Stimulated activated CD8-positive, alpha-beta memory T cell treated with anti-CD3 and anti-CD28 coated beads, Interleukin-7, amount 100 ng/mL, for 1 hour (primary cell): ENCODE measurements at places on chromosomes 11 and 22.

GRCh38 chr11:64656862-64657261, 65.8 kb downstream of the SLC22A12 start:
- no peak for DNase-seq

- no peak for DNase-seq
Measured at GRCh38 chr11:3710485-3711259, 39.5 kb upstream of the CHRNA10 start.

DNA sequence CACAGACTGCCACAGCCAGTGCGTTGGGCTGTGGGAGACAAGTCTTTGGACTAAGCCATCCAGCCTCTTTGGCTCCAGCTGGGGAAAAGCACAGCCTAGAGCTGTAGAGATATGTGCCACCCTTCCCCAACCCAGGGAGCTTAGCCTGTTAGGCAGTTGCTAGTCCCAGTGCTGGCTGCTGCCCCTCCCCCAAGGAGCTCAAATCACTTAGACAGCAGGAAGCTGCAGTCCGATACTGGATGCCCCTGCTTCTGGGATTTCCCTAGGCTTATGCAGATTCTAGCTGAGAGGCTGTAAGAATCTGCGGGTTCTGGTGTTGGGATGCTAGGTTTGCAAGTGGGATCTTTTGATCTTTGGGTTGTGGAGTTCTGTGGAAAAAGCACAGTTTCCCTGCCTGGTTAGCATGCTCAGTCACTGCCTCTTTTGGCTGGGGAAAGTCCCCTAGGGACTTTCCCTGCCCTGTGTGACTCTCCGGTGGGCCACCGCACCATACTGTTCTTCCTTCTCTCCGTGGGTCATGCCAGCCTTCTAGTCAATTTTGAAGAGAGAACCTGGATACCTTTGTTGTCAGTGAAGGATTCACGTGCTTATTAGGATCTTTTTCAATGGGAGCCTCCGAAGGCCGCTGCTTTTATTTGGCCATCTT, 792.0 kb downstream of the KCNA4 start:
- no peak for DNase-seq

GRCh38 chr22:32281072-32281471, 25.9 kb upstream of the SLC5A4 start:
- no peak for DNase-seq

- no peak for DNase-seq
Measured at GRCh38 chr11:100619484-100619883, 67.6 kb upstream of the ARHGAP42 start.

- no peak for DNase-seq
Measured at GRCh38 chr11:109041876-109042275, 377.0 kb downstream of the DDX10 start.

- no peak for DNase-seq
Measured at GRCh38 chr22:19764299-19764593, 3.7 kb downstream of the TBX1 start.

GRCh38 chr22:44030051-44030701, 6.1 kb downstream of the PARVB start:
- no peak for DNase-seq

- no peak for DNase-seq
Measured at GRCh38 chr22:46147061-46147460, 3.3 kb upstream of the PPARA start.

- DNase-seq = no peak
Measured at GRCh38 chr11:121321614-121322243, 29.2 kb downstream of the SC5D start.

DNA sequence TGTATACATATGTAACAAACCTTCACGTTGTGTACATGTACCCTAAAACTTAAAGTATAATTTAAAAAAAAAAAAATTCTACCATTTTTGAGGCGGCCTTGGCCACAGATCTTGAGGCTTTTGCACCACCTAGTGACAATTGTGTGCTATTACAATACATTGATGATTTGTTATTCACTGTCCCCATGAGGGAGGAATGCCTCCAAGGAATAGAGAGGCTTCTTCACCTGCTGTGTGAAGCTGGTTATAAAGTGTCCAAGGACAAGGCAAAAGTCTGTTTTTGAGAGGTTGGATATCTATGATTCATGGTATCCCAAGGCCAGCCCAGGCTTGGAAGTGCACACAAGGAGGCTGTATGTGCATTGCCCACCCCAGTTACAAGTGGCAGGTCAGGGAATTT, 30.7 kb downstream of the SLC22A25 start:
- no peak for DNase-seq

DNA sequence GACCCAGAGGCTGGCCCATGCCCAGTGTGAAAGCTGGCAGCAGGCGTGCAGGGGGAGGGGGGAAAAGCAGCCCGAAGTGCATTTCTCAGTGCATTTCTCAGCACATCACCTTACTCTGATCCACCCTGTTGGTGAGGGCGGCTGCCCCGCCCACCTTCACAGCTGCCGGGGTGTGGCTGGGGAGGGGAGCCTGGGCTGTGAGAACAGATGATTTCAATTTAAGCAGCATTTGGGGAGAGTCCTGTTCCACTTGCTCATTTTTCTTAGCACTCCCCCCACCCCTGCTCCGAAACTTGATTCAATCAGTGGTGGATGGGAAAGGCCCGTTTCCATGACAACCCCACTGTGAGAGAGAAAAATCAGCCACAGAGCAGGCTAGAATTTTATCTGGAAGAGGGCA, 84.8 kb downstream of the SNX19 start:
- DNase-seq = no peak

DNA sequence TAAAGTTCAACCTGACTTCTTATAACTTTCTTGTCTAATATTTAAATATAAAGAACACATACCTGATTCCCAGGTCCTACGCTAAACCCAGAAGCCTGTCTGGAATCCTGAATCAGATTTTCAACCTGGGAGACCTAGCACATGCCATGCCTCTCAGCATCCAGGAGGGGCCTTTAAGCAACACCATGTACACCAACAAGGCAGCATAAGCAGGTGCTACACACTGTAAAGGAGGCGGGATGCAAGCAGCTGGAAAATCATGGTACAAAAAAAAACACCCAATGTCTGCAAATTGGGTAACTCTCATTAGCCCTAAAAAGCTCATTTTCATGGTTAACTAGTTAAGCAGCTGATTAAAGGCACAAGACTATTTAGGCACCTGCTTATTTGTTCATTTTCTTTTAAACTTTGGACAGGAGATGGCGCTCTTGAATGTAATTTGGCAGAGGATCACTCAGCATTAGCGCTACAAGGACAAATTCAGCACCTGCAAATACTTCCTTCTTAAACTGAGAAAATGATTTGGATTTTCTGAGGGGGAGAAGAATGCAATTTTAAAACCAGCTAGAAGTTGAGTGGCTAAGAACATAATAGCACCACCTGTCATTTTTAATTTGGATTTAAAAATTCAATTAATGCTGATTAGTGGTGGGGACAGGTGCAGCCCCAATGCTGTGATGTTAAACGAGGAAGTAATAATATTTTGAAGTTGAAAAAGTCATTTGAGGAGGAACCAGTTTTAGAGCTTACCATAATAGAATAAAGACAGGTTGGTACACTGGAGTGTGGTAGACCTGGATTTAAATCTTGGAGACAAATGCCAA, 104.0 kb downstream of the FAR1 start:
- DNase-seq = no peak

- no peak for DNase-seq
Measured at GRCh38 chr11:105937331-105937730, 84.7 kb downstream of the MSANTD4 start.

DNA sequence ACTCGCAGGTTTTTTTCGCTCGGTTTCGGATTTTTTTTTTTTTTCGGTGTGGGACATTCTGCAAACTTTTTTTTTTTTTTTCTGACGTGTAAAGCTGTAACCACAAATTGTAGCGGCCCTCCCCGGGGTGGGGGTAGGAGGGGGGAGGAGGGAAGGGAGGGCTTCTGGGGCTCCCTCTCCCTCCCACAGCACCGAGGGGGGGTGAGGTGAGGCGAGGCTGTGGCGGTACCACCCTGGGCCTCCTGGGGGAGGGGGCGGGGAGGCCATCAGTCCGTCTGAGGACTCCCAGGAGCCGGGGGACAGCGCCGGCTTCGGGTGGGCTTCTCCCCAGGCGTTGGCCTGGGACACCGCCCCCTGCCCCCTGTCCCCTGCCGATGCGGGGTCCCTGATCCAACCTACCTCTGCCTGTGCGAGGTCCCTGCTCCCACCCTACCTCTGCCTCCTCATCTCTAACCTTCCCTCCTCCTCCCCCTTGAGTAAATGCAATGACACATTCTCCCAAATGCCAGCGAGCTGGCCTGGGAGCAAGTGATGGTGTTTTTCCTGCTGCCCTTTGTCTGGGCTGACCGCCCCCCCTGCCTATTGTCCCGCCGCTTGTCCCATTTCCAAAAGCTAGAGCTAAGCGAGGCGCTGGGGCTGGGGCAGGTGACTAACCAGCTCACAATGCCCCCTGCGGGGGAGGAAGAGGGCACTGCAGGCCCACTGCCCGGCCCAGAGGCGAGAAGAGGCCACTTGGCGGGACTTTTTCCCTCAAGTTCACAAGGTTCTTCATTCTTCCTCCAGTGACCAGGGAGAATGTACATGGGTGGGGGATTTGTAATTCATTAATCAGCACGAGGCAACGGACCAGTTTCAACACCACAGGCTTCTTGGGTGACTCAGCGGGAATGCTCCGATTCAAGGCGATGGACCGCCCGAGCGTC, 511 bp upstream of the CLCF1 start:
- peak; percentile 51 for DNase-seq

GRCh38 chr22:46796566-46797195, 34.2 kb downstream of the TBC1D22A start:
- DNase-seq = no peak

DNA sequence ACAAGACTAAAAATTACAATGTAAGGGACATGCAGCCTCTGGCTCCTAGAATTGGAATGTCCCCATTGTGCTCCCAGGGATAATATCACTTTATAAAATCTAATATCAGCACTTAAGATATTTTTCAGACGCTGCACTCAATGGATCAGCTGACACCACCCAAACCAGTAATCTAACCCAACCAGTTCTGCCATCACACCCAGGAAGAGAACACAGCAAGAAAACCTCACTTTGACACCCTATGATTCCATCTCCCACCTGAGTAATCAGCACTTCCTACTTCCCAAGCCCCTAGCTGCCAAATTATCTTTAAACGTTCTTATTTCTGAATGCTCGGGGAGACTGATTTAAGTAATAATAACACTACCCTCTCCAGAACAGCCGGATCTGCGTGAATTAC, 2.6 kb downstream of the CASP4 start:
- no peak for DNase-seq

GRCh38 chr11:36672815-36673450, 74.9 kb upstream of the RAG2 start:
- no peak for DNase-seq

DNA sequence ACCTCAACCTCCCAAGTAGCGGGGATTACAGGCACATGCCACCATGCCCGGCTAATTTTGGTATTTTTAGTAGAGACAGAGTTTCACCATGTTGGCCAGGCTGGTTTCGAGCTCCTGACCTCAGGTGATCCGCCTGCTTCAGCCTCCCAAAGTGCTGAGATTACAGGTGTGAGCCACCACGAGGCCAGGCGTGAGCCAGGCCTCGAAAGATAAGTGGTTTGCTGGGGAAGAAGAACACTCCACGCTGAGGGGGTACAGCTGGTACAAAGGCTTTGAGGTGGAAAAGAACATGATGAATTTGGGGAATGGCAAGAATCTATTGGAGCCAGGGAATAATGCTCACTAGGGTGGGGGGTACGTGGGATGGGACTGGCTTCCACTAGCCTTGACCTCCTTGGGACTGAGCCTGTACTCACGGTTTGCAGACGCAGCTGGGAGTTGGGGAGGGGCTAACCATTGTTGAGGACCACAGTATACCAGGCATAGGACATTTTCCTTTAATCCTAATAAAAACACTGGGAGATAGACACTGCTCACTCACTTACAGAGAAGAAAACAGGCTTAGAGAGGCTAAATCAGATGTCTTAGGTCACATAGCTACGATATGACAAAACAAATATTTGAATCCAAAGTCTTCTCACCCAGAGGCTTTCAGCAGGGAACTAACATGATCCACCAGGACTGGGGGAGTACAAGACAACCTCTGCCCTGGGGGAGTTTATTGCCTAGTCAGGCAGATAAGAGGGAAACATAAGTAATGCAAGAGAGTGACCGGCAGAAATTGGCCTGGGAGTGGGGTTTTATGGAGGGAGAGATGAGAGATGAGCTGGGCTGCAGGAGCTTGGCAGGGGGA, 4.9 kb downstream of the SLCO2B1 start:
- DNase-seq = no peak

DNA sequence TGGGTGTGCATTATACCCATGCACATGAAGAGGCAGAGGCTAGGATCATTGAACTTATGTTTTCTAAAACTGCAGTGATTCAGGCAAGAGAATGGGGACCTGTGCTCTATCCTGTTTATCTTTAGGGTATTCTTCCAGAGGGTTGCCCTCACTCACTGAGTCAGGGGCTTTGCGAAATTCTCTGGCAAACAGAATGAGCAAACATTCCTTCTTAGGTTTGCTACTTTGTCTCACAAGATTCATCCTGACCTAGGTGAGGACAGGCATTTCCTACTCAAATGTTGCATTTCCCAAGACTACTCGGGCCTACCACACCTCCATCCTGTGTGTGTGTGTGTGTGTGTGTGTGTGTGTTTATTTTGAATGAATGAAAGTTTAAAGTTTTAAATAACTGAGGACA, 2.7 kb upstream of the EIF3M start:
- DNase-seq = no peak

GRCh38 chr11:116375221-116375620, 397.6 kb downstream of the BUD13 start:
- DNase-seq = no peak

- peak; percentile 70 for DNase-seq
Measured at GRCh38 chr11:33773987-33774735, at the start of gene FBXO3. Gene FBXO3, minus strand, starts transcription at chr11:33774520. Its CDS starts 23 bp downstream, at chr11:33774497.

- DNase-seq = no peak
Measured at GRCh38 chr11:23211221-23211620, 350.9 kb upstream of the CCDC179 start.

DNA sequence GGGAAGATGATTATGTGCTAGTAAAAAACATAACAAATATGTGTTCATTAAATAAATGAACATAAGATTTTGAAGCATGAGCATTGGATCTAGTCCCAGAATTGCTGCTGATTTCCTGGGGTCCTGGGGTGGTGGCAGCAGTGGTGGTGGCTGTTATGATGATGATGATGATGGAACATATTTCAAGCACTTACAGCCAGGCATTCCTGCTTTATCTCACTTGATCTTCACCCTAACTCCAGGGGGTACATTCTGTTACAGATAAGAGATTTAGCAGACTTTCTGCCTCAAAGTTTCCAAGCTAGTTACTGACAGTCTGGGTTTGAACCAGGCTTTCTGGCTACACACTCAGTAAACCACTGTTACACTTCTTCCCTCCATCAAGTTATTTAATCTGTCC, 5.2 kb downstream of the TRAPPC4 start:
- no peak for DNase-seq

GRCh38 chr22:22244316-22245250, at the start of gene VPREB1:
Gene VPREB1, plus strand, starts transcription at chr22:22244786. Its CDS starts 28 bp downstream, at chr22:22244814.
- no peak for DNase-seq

- no peak for DNase-seq
Measured at GRCh38 chr11:92711926-92712325, 257.5 kb upstream of the MTNR1B start.
